ENCODE measurements at places on chromosomes 13 and 19. TPM values are rescaled to one million over a fixed set of nuclear protein-coding genes. Genes with fewer than 3 reads are reported as not detected.

- DNase-seq, result no peak
These were observed 873.9 kb downstream of the SLITRK1 start for GRCh38 chr13:83008212-83008929.

DNA sequence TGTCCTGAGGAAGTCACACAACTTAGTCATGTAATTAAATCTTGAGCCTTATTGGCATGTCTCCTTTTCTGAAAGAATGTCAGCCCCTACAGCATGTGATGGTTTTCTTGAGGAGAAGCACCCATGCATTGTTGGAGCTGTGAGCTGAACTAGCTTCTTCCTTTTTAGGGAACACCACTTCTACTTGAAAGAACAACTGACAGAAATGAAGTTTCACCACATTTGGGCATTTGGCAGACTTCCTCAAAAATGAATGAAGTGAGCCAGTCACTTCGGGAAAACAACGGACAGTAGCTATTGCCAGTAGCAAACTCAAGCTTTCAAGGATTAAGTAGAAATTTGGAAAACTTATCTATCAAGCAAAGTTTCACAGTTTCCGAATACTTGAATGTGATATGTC, 1351.3 kb downstream of the EFNB2 start:
- no peak for DNase-seq

DNA sequence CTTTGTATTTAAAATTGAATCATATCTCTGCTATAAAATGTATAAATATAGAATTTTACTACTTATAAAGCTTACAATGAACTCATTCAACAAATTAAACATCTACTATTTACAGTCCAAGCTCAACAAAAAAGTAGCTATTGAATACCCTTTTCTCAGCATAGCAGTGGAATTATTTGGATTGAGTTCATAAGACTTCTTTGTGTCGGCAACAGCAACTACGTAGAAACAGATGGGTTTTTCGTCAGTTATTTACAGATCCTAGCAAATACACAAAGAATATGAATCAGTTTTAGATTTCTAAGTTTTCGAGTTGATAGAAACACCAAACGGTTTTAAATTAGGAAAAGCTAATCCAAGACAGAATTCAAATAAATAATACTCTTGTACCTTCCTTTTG, 10.4 kb upstream of the NEK3 start:
- no peak for DNase-seq

GRCh38 chr19:3830621-3831589, 37.9 kb downstream of the ZFR2 start:
- no peak for DNase-seq

DNA sequence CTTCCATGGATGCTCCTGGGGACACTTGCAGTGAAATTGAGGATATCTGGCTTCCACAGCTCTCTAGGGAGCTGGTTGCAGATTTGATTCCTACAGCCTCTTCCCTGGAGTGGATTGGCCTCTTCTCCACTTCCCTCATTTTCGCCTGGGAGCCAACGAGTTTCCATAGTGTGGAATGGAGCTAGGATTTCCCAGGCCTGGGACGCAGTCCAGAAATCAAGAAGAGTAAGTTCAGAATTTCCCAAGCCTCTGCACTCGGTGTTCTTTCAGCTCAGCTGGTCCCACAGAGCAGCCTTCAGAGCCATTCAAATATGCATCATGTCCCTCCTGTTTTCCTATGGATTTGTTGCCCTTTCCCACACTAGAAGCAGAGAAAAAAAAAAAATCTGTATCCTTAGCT, 68.2 kb downstream of the RAP2A start:
- DNase-seq, result peak; percentile 52

DNA sequence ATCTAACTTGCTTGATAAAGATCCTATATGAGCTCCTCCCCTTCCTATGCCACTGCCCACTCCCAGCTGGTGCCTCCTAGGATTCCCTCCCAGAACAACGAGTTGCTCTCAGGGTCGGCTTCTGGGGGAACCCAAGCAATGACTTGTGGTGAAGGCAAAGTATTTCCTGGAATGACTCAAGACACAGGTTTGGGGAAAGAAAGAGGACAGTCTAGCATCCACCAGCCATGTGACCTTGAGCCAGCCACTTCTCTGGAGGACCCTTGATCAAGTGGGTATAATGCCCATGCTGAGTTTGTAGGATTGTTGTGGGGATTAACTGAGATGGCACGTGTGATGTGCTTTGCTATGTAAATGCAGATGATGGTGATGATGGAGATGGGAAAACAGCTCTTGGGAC, 33.0 kb downstream of the MBD3L2B start:
- no peak for DNase-seq

Gene ZIC2
- not detected for total RNA-seq

DNA sequence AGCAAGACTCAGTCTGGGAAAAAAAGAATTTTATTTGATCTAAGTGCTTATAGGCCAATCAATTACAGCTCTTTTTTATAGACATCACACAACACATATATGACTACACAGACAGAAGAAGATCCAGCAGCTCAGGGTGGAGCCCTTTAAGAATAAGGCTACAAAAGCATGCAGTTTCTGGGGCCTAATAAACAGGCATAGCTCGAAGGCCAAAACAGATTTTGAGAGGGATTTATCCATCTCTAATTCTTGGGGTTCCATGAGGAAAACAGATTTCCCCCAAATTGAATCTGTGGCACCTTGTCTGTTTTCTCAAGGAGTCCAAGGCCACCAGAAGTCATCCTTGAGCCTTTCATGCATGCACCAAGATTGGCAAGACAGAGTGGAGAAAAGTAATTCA, 3.9 kb upstream of the ZNF550 start:
- no peak for DNase-seq

Gene ZNF829
- 1.8 TPM for total RNA-seq

Gene RPL21
- total RNA-seq, result 637 TPM

Gene NMRK2
- total RNA-seq, result 589 TPM

- no peak for DNase-seq
These were observed 209.5 kb upstream of the SLC10A2 start for GRCh38 chr13:103275722-103276121.

DNA sequence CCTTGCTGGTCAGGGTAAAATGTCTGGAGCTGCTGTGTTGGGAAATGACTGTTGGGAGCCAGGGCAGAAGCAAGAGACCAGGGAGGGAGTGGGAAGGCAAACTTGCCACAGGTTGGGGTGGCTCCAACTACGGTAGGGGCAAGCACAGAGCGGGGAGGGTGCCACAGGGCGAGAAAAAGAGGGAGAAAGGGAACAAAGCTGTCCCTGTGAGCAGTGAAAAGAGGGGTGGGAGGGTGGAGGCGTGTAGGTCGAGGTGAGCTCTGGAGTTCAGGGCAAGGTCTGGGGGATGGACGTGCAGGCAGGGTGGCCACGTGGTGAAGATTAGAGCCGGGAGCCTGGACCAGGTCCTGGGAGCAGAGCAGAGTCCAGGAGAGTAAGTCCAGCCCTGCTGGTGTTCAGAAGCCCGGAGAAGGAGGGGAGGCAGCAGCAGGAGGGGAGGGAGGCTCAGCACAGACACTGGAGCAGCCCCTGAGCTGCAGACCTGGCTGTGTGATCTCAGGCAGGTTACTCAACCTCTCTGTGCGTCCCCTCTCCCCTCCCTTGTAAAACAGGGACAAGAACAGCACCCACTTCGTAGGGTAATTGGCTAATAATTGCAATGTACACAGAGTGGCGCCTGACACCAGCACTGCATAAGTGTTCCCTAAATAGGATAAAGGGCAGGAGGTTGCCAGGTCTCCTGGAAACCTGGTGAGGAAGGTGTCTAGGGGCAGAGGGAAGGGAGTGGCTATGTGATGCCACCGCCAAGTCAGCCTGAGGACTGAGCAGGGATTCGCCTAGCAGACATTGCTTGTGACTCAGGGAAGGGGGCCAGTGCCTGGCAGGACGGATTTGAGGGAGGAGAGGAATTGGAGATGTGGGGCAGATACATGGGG, 3.2 kb upstream of the POLR2E start:
- DNase-seq, result no peak

DNA sequence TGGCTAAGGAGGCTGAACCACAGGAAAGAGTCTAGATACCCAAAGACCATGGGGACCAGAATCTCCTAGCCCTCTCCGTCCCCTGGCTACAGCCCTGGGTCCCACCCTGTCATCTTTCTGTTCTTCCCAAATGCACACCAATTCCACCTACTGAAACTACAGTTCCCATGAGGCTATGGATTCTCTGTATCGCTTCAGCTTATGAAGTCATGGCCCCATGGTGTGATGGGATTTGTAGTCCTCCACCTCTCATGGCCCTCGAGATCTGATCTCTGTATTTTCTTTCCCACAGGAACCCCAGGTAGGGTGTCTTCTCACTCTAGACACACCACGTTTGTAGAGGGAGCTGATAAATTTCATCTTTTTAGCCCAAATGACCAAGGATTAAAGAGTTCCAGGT, 11.8 kb downstream of the PTPRH start:
- no peak for DNase-seq

DNA sequence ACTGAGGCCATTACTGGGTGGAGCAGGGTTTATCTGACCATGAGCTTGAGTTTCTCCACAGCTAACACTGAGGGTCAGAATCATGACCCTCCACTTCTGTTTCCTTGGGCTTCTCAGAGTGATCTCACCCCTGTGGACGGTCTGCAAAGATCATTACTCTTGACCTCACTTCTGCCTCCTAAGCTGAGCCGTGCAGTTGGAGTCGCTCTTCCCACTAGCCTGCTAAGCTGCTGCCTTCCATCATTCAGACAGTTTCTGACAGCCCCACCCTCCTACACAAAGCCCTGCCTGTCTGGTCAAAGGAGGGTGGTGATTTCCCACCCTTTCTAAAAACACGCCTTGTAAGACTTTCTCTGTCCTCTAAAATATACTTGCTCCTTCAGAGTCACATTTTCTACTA, 9.3 kb upstream of the FRY start:
- no peak for DNase-seq

Gene ZFP82
- 4.8 TPM for total RNA-seq

Gene CFAP97D2
- total RNA-seq, result not detected

DNA sequence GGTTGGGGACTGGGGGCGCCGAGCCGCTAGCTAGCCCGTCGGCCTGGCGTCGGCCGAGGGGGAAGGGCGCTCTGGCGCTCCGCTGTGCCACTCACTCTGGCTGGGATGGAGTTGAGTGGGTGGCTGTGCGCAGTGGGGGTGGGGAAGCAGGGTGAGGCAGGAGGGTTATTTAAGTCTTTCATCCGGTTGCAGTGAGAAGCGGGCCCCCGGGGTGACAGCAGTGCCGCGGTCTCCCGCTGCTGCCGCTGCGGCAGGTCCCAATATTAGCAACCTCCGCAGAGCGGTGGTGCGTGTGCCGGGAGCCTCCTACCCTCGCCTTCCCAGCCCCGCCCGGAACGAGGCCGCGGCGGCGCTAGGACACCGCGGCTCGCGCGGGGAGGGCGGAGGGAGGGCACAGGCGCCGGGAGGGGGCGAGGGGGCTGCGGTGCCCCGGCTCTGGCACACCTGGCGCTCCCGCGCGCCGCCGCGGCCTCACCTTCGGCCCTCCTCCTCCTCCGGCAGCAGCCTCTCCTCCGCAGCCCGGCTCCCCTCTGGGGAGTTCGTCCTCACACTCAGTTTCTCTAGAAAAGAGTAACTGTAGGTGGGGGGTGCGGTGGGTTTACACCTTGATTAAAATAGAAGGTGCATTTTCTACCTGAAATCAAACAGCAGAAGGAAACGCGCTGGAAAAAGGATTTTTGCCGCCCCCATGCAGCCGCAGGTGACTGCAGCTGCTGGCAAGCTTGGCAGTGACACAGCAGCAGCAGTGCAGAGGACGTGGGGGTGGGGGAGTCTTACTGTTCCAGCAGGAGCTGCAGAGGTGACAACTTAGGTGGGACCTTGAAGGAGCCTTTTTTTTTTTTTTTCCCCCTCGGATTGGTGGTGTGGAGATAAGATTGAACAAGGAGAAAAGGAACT, 4.5 kb downstream of the FGF9 start:
- DNase-seq, result peak; percentile 60
